Daoy (cell line): ENCODE measurements at places on chromosomes 7 and 10.

DNA sequence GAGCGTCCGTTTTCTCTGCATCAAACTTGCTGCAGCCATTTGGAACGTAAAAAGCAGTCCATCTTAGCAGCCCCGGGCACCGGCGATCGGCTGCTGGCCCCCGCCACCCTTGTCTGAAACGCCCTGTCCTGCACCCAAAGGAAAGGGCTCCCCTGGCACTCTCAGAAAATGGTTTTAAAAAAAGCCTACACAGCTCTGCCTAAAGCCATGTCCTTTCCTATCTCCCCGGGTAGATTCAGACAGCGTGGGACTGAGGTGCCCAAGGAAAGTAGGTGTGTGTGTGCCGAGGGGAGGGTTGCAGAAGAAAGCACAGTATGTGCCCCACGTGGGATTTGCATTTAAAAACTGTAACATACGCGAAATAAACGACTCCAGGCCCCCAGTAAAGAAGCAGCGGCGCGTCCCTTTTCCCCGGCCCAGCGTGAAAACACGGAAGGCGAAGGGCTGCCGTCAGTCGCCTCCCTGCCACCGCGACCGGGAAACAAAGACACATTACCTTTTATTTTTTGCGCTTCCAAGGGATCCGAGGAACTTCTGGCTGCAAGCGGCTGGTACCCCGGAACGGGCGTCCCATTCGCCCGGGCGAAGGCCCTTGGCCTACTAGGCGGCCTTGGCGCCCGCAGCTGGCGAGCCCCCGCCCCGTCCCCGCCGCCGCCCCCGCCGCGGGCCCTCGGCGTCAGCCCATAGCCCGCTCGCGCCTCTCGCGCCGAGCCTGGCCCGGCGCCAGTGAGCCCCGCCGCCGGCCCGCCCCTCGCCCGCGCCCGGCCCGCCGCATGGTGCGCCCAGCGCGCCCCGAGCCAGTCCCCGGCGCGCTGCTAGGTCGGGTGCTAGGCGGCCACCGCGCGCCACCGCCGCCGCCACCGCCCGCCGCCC is 304.6 kb downstream of the PRPF18 start:
- DNase-seq, result peak; percentile 53

DNA sequence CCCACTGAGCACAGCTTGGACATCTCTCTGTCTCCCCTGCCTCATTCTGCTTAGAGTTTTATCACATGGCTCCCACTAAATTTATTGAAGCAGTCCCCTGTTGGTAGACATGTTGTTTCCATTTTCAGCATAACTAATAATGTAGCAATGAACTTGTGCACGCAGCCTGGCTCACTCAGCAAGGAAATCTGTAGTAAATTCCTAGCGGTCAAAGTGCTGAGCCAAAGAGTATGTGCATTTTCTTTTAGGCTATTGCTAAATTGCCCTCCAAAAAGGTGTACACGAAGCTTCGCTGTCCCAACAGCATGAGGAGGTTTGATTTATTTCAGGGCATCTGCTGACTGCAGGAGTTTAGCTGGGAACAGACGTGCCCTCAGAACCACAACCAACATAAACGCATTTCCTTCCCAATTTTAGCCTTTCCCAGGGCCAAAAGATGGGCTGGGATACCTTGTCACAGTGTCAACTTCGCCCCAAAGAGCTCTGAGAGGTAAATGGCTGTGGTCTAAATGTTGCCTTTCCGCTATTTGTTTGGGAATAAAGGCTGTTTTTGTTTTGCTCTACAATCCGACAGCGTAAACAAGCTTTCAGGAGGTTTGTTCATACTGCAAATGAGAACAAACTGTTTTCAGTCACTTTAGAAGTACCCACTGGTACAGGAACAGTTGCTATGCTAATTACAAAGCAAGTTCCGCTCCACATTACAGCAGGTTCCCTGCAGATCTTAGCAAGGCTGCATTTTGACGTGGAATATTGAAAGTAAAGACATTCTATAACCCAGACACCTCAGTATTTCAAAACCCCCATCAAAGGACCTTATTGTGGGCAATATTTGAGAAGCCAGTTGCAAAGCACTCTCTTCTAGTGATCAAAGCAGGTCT is 16.8 kb downstream of the VSIR start:
- DNase-seq, result no peak

- DNase-seq, result peak; percentile 29
Observed at GRCh38 chr7:87934699-87935383, 790 bp downstream of the ADAM22 start.

DNA sequence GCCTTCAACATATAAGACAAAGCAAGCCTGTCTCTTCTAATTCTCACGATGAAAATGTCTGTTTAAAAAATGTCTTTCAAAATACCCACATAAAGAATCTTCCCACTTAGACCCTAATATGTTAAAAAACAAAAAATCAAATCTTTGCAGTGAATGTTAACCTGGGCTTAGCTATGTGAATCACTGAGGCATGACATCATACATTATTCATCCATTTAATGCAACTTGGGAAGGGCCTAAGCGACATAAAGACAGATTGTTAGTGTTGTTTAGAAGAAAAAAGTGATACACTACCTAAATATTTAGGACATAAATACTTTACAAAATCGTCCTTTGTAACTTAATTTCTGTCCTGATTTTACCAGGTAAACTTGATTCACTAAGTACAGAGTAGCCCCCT is 648.5 kb upstream of the NRP1 start:
- DNase-seq, result no peak

DNA sequence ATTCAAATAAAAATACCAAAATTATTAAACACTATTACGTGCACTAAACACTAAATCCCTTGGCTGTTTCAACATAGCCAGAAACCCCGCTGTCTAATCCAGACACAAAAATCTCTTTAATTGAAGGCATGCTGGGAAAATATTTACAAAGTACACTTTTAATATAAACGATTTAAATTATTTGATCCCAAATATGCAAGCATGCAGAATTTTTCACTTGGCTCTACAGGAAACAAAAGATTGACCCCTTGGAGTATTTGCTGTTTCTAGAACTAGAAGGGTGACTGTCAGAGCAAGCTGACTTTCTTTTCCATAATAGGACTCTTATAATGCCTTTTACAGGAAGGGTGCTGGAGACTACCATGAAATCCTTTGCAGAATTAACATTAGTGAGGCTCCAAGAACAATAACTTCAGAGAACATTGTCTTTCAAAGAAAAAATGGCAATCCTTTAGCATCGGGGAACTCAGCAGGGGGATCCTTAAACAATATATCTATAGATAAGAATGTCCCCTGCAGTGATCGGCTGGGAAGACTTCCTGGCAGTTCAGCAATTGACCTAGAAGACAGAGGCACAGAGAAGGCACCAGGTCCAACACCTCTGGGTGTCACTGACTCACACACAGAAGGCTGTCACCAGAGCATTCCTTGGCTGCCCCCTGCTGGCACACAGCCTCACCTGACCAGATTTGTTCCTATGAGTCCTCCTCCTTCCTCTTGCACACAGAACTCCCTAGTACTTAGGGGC is 55.8 kb upstream of the MRLN start:
- peak; percentile 61 for DNase-seq

GRCh38 chr10:3867454-3868270 is 82.7 kb upstream of the KLF6 start:
- no peak for DNase-seq

- DNase-seq, result peak; percentile 51
Observed at GRCh38 chr10:77463967-77464745, 173.5 kb downstream of the KCNMA1 start.

DNA sequence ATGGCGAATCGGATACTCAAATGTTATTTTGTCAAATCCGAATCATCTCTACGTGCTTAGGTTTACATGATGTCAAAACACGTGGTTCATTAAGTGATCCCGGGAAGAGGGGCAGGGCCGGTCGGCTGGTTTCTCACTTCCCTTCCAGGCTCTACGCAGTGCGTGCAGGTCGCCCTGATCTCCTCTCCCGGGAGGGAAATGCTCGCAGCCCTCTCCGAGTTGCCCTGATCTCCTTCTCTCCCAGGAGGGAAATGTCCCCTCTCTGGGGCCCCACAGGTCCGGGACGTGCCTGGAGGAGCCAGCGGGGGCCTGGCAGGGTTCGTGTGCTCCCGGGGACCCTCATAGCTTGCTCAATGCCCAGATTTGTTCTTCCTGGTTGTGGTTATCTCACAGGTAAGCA is 202.7 kb downstream of the DNAJB6 start:
- no peak for DNase-seq

DNA sequence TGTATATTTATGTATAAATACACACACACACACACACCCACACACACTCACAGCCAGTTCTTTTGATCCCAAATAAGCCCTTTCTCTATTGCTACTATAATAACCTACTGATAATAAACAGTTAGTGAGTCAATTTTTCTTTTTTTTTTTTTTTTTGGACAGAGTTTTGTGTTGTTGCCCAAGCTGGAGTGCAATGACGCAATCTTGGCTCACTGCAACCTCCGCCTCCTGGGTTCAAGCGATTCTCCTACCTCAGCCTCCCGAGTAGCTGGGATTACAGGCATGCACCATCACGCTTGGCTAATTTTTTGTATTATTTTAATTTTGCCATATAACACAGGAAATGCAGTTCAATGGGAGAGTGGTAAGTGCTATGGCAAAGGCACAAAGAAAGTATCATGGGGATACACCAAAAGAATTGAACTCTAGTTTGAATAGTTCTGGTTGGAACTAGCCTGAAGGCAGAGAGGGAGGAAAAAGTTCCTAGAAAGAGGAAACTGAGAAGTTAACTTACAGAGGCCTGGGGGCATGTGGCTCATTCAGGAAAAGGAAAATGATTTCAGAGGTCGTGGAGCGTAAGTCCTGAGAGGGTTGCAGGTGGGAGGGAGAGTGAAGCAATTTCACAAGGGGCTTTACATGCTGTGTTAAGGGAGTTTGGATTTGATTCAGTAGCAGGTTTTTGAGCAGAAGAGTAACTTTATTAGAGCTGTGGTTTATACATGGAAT is 44.4 kb upstream of the JCAD start:
- DNase-seq, result no peak

GRCh38 chr10:30639946-30640786 is 10.6 kb upstream of the LYZL2 start:
- DNase-seq, result peak; percentile 38

GRCh38 chr7:25954395-25954794 is 197.6 kb upstream of the NFE2L3 start:
- no peak for DNase-seq

DNA sequence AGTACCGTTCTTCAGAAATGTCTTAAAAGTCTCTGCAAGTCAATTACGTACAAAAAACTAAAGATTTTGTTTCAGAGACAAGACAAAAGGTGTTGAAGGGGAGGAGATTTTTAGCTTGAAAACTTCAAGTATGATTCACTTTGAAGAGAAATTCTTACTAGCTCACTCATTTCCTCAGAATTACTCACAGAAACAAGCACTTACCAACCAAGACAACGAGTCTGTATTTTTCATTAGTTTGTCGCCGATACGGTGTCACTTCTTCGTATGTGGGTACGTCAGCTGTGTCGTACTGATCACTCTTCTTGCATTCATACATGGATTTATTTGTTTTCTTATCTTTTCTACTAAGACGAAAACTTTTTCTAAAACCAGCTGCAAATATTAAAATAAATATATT is 90.6 kb upstream of the ODAD2 start:
- DNase-seq, result peak; percentile 60

GRCh38 chr10:121526801-121527221 is 71.4 kb downstream of the FGFR2 start:
- DNase-seq, result no peak

GRCh38 chr7:138542183-138542582 is 82.1 kb downstream of the TRIM24 start:
- DNase-seq, result no peak

DNA sequence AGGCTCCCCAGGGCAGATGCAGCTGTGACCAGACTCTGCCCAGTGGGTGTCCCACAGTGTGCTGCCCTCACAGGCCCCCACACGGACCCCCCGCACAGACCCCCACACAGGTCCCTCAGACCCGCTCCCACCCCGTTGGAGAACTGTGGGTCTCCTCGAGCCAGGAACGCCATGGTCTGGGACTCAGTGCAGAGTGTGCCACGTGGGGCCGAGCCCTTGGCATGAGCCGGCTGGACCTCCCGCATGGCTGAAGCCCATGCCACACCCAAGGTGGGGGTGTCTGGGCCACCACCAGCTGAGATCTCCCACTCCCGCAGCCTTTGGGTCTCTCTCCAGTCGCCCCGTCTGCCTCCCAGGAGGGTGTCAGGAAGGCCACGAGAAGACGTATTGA is 34.3 kb downstream of the JAKMIP3 start:
- DNase-seq, result peak; percentile 6

DNA sequence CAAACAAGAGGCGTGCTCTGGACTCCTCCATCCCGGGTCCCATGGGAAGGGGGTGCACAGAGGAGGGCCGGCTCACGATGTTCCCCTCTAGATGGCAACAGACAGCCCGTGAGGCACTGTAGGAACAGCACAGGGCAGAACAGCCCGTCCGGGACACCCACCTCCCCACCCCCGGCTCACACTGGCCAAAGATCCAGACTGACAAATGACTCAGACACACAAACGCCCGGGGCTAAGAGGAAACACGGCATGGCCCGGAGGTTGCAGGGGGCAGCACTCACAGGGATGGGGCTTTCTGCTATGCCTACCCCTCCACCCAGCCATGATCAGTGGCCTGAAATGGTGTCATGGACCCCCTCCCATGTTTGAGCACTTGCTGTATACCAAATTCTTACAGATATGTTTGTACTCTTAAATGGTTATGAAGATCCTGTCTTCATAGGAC is 4.9 kb upstream of the ELN start:
- DNase-seq, result peak; percentile 91

GRCh38 chr10:60387531-60387930 is 2.1 kb downstream of the ANK3 start:
- no peak for DNase-seq

DNA sequence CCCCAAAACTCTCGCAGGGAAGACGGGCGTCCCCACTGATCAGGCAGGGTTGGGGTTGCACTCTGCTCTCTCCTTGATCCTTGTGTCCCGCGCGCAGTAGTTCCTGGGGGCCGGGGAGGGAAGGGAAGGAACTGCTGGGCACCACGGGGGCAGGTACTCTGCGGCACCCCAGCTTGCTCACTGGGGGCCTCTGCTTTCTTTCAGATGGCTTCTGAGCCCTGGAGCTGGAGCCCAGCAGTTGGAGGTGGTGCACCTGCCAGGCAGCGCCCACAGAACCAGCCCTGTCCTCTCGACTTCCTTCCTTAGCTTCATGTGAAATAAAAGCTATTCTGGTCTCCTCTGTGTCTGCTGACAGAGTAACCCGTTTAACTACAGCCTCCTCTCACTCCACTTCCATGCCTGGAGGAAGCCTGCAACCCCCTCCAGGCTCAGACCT is 12.2 kb downstream of the PLAC9 start:
- DNase-seq, result no peak

GRCh38 chr7:30877015-30877769 is 34.5 kb upstream of the AQP1 start:
- DNase-seq, result no peak

GRCh38 chr10:51425431-51425830 is 274.0 kb downstream of the CSTF2T start:
- DNase-seq, result peak; percentile 6

DNA sequence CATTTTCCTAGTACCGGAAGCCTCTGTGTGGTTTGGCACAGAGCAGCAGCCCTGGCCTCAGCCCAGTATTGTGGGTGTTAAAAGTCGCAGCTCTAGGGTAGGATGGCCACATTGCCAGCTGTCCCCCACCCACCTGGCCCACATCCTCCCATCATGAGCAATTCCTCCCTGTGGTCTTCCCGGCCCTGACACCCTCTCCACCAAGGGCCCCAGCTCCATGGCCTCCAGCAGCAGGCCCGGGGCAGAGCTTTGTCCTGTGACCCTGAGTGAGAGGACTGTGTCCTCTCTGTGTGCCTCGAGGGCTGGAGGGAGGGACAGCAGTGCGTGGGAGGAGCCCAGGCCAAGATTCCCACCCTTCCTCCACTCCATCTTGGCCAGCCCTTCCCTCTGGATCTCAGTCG is 93.7 kb downstream of the MYL10 start:
- DNase-seq, result peak; percentile 82
